ENCODE measurements at places on chromosomes 16 and 17.

- no peak for DNase-seq
Measured at GRCh38 chr17:80184423-80184714, 14.5 kb downstream of the CARD14 start.

DNA sequence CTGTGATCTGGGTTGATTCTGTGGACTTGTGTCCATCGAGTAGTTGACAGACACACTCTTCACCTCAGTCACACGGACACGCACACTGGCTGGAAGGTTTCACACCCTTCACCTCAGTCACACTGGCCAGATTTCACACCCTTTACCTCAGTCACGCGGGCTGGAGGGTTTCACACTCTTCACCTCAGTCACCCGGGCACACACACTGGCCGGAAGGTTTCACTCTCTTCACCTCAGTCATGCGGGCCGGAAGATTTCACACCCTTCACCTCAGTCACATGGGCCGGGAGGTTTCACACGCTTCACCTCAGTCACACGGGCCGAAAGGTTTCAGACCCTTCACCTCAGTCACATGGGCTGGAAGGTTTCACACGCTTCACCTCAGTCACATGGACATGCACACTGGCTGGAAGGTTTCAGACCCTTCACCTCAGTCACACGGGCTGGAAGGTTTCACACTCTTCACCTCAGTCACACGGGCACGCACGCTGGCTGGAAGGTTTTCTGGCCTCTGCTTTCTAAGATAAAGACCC, 96.2 kb downstream of the PGS1 start:
- DNase-seq = no peak

GRCh38 chr17:17001874-17002520, 30.1 kb upstream of the TNFRSF13B start:
- DNase-seq = peak; percentile 80

- DNase-seq = no peak
Measured at GRCh38 chr17:76539631-76540271, at the start of gene PRCD. TSS of gene PRCD (plus strand) at chr17:76540044. CDS start at chr17:76540142, 98 bp downstream.

GRCh38 chr16:84461029-84461412, 43.4 kb downstream of the MEAK7 start:
- DNase-seq = no peak

DNA sequence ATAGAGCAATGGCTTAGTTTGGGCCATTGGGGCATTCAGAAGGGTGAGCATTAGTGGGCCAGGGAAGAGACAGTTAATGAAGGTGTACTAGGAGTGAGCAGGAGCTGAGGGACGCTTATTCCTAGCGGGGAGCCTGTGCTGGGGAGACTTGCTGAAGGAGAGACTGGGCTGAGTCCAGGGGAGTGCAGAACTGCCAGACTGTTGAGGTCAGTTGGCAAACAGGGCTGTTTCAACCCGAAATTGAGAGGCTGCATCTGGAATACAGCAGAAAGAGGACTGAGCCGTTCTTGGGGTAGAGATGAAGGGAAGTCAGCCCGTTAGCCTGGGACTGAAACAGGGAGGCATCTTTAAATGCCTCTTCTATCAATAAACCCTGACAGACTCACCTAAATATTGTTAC, 33.2 kb downstream of the MAP2K6 start:
- no peak for DNase-seq

DNA sequence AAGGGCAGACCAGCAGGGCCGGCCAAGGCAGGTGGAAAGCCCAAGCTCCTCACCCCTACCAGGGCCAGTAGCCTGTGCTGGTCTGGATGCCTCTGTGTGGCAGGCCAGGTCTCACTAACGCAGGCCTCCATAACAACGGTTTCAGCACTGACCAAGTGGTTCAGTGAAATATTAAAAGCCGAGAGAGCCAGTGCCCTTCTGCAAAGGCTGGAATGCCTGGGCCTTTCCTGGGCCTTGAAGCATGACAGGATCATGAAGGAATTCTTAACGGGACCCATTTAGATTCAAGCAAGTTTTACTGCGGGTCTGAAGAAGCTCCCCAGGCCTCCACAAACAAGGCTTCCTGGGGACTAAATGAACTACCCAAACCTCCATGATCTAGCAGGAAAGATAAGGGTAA, 16.3 kb downstream of the ADAD2 start:
- DNase-seq = no peak

DNA sequence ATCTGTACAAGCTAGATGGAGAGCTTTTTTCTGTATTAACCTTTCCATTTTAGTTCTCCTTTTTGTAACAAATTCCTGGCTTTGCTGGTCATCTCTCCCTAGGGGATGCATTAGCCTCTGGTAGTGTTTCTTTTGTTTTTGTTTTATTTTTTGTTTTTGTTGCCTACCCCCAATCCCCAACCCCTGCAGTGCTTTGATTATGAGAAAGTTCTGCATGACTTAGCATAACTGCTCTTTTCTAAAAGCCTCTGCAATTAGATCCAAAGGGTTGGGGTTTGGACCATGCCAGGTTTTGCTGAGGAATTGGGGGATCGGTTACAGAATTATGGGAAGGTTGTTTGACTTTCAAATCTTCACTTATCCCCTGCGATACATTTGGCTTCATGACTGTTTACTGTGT, 98.2 kb downstream of the ADAMTS18 start:
- no peak for DNase-seq

- no peak for DNase-seq
Measured at GRCh38 chr17:77474292-77474988, 333.7 kb downstream of the SEC14L1 start.

GRCh38 chr16:71413341-71413740, 28.5 kb downstream of the TLE7 start:
- DNase-seq = no peak

GRCh38 chr17:80664217-80664790, 119.7 kb downstream of the RPTOR start:
- no peak for DNase-seq

- no peak for DNase-seq
Measured at GRCh38 chr16:84284154-84284722, 10.4 kb upstream of the WFDC1 start.

- no peak for DNase-seq
Measured at GRCh38 chr16:10812312-10813098, 6.1 kb downstream of the TVP23A start.

- DNase-seq = no peak
Measured at GRCh38 chr16:2237102-2237482, 848 bp downstream of the DNASE1L2 start.

DNA sequence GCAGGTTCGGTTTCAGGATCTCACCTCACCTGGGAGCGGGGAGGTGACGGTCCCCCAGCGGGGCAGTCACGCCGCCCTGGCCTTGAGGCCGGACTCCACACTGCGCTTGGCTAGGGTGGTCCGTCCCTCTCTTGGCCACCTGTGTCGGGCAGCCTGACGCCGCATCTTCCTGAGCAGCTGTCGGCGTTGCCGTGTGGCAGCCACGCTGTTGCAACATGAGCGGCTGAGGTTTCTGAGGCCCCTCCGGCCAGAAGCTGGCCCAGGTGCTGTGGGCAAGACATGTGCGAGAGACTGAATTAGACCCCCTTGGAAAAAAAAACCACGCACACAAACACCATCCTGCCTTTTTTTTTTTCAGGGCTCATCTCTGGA, 49.2 kb downstream of the IRF8 start:
- no peak for DNase-seq

DNA sequence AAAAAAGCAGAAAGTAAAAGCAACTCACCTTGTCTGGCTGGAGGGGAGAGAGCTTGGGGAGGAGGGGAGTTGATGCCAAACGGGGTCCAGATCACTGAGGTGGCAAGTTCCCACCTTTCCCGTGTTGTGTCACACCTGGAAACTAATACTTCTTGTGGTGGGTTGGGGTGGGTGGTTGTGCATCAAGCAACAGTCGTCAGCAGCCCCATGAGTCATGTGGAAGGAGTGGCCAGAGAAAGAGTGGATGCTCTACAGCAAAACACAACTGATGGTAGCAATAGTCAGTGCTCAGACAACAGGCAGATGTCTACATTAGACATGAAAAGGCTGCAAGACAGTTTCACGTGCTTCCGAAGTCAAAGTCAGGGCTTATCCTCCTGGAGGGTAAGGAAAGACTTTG, 35.4 kb downstream of the ARSG start:
- no peak for DNase-seq

GRCh38 chr17:83143817-83144231, 64.4 kb downstream of the METRNL start:
- DNase-seq = no peak

- DNase-seq = no peak
Measured at GRCh38 chr17:76542566-76542971, 2.7 kb downstream of the PRCD start.

- DNase-seq = no peak
Measured at GRCh38 chr17:63171428-63172393, 205.7 kb downstream of the TANC2 start.

DNA sequence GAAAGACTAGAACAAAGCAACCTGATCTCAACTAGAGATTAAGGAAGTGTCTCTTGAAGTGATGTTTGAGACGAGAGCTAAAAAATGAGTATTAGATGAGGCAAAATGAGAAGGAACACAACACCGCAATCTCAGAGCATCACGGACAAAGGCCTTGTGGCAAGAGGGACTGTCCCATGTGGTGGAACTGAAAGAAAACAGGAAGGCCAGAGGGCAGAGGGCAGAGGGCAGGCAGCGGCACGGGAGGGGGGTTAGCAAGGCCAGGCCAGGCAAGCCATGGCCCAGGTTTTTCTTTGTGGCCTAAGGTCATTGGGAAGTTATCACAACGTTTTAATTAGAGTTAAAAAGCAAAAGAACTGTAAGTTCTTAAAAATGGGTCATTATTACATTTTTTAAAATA, 22.5 kb downstream of the RPA1 start:
- DNase-seq = no peak

DNA sequence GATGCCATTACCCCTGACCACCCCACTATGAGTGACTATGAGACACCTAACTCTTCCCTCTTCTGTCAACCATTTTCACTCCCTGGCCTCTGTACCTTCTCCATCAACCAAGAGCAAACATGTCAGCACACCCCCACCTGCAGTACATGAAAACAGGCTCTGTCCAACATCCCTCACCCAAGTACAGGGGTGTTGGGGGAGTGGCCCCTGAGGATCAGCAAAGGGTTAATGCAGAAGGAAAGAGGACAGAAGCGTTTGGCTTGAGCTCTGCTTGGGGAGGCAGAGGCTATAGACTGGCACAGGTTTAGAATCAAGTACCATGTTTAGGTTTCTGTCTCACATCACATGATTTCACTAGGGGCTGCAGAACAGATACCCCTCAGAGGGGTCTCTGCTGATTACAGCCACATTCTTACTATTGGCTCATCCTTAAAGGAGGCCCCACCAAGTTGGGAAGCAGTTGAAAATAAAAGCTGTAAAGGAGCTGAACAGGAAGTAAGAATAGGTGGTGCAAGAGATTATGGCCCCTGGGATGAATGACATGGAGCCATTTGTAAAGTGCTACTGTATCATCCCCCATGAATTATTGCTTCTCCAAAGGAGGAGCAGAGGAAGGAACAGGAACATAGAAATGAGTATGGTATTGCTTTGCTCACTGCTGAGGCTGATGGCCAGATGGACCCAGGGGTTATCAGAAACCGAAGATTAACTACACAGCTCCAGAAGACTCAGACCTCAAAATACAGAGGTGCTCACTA, 2.4 kb upstream of the PSMC3IP start:
- no peak for DNase-seq

DNA sequence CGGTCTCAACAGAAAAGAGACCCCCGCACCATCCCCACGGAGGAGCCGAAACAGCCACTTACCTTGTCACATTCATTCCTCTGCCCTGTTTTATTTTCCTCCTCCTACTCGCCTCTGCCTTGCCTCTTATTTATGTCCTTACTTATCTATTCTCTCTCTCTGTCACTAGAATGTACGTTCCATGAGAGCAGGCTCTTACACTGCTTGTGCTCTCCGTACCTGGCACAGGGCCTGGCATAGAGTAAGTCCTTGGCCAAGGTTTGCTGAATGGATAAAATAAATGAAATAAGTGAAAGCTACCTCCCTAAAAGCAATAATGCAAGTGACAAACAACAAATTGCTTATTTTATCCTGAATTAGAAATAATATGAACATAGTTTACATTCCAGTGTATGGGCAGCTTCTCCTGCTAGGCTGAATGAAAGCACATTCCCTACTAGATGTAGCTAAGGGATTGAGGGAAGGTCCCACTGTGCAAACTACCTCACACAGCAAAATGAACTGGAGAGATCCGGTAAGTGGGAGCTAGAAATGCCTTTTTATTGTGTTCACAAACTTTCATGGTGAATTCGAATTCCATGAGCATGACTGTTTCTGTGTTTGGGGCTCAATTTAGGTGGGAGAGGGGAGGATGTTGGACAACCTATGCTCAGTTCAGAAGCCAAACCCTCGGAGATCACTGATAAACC, 173.1 kb downstream of the PARN start:
- DNase-seq = no peak

DNA sequence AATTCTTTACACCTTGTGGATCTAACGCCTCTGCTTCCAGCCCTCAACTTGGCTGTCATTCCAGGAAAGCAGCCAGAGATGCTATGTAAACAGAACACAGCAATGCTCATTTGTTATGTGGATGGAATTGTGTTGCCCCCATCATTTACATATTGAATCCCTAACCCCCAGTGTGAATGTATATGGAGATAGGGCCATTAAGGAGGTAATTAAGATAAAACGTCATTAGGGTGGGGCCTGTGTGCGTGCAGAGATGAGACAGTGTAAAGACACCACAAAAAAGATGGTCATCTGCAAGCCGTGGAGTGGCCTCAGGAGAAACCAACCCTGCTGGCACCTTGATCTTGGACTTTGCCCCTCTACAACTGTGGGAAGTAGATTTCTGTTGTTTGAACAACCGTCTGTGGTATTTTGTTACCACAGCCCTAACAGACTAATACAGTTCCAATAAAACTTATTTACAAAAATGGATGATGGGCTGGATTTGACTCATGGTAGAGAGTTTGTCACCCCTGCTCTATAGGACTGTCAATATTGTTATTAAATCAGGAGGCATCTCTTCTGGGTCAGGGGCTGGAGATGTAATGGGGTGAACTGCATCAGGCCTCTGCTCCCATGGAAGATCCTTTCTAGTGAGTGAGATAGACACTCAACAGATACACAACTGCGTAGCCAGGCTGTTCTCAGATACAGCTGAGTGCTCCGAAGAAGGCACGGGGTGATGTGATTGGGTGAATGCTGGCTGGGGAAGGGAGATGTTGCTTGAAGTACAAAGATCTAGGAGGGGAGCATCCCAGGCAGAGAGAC, 339.0 kb downstream of the SNX29 start:
- no peak for DNase-seq

DNA sequence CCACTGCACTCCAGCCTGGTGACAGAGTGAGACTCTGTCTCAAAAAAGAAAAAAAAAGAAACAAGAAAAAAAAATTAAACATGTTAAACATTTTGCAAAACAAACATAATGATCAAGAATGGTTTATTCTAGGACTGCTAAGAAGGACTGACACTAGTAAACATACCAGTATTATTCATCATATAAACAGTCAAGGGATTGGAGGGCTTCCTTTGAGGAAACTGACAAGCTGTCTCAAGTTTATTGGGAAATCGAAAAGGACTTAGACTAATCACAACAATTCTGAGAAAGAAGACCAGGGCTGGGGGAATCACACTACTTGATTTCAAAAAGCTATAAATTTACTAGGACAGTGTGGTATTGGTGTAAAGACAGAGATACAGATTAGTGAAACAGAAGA, 75.5 kb downstream of the MYH10 start:
- no peak for DNase-seq

GRCh38 chr17:28396635-28397239, 9.3 kb downstream of the SLC46A1 start:
- no peak for DNase-seq

GRCh38 chr16:533391-534123, 6.0 kb downstream of the CAPN15 start:
- DNase-seq = no peak

GRCh38 chr17:48488548-48489106, 42.2 kb downstream of the HOXB1 start:
- DNase-seq = no peak

GRCh38 chr17:44351961-44352827, 7.1 kb downstream of the GRN start:
- no peak for DNase-seq

Measured in activated naive CD4-positive, alpha-beta T cell treated with anti-CD3 and anti-CD28 coated beads, Interleukin-2, amount 50 U/mL, for 16 hours (primary cell).